ENCODE measurements at places on chromosomes 2 and 18.

- DNase-seq = no peak
Measured at GRCh38 chr18:23502516-23503037, 734 bp upstream of the RMC1 start.

DNA sequence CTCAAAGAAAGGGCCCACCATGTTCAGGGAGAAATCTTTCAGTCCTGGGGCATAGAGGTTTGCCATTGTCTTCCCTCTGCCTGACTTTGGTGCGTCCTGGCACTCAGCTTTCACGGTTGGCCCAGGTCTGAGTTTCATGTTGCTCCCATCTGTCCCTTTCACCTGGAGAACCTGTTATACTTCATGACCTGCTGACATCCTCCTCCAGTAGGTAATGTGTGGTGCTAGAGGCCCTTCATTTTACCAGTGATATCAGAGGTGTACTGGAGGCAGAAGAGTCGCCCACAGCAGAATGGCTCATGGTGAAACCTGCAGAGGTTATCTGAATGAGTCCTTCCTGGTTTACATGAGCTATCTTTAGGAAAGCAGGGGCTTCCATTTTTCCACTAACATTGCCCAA, 128.8 kb upstream of the DLX2 start:
- no peak for DNase-seq

DNA sequence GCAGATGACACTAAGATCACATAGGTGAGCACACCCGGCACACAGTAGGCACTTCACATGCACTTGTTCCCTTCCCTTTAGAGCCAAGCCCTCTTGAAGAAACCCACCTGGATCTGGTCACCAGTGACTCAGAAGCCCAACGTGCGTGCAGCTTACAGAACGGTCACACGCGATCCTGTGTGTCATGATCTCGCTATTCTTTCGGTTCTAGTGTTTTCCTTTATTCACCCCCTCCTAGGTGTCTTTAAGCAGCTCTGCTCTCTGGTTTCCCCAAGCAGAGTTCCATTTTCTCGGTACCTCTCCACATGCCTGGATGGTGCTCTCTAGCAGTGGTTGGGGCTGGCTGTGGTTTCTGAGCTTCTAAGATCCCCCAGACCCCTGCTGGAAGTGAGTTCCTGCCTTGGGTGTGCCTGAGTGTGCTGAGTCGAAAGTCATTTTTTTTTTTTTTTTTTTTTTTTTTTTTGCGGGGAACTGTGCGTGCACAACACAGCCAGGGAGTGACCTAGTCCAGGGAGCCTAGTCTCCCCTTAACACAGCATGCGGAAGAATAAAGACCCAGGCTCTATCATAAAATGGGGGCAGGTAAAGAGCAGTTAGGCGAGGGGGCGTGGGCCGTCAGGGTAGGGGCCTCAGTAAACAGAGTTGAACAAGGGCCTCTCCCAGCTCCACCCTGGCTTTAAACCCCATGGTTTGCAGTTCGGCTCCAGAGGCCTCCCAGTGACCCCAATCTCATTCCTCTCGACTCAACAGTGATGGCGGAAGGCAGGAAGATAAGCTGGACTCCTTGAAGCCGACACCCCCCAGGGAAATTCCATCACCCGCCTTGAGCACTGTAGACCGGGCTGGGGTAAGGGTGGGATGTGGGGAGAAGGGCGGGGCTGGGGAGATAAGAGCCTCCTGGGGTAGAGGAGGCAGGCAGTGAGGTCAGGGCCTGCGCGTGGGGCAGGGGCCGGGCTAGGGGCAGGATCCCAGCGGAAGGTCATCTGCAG, 29.8 kb upstream of the DNMT3A start:
- DNase-seq = no peak

DNA sequence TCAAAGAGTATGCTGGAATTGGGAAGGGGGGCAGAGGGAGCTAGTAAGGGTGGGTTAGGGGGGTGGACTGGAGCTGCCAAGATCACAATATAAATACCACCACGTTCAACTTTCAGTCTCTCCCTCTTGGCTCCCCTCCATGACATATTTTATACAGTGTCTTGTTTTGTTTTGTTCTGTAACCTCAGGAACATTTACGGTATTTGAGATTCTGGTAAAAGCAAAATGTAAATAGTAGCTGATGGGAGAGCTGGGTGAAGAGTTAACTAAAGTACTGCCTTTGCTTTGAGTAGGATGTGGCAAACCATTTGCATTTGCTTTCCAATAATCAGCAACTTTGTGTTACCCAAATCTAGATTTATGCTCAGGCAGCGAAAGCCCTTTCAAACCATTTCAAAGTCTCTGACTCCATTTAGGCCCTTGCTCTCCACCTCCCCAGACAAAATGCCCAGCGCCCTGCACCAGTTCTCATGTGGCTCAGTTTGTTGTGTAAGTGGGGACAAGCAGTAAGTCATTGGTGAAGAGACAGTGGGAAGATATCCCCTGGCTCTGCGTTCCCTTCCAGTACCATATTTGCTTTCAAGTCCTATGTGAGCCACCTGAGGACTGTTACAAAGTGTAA, 17.4 kb downstream of the IRS1 start:
- no peak for DNase-seq

DNA sequence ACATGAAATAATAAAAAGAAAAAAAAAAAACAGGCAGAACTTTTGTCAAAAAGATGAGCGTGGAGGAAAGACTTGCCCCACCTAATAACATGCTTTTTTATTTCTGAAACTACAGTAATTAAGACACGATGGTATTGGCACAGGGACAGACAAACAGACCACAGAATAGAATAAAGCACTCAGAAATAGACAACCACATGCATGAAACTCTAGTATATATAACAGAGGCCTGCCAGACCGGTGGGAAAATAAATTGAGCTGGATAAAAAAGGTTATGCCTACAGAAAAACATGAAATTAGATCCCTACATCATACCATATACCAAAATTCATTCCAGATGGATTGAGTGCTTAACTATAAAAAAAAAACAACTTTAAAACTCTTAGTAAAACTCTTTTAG, 163.1 kb downstream of the NRP2 start:
- DNase-seq = no peak

- DNase-seq = no peak
Measured at GRCh38 chr2:217517402-217517801, 485.4 kb downstream of the TNS1 start.

- no peak for DNase-seq
Measured at GRCh38 chr2:223590964-223591363, 11.2 kb downstream of the SCG2 start.

- DNase-seq = no peak
Measured at GRCh38 chr2:105873721-105874120, 129.0 kb downstream of the NCK2 start.

- DNase-seq = peak; percentile 56
Measured at GRCh38 chr2:9703085-9703678, 72.4 kb upstream of the YWHAQ start.

- no peak for DNase-seq
Measured at GRCh38 chr2:111927723-111928122, 29.3 kb downstream of the MERTK start.

DNA sequence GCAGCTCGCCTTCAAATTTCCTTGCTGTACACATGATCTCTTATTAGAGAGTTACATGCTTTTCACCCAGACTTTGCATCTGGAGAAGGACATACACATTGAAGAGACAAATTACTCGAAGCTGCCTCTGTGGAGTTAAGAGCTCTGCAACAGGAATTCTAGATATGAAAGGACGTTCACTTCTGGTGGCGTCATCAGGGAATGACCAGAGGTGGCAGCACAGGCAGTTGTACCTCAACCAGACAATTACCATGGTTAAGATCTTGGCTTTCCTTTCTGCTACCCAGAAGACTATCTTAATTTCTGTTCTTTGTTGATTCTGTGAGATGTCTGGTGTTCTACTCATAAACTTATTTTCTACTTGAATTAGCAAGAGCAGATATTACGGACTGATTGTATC, 39.1 kb upstream of the MC4R start:
- DNase-seq = no peak
